T follicular helper cell (primary cell): ENCODE measurements at places on chromosomes 3 and 15.

DNA sequence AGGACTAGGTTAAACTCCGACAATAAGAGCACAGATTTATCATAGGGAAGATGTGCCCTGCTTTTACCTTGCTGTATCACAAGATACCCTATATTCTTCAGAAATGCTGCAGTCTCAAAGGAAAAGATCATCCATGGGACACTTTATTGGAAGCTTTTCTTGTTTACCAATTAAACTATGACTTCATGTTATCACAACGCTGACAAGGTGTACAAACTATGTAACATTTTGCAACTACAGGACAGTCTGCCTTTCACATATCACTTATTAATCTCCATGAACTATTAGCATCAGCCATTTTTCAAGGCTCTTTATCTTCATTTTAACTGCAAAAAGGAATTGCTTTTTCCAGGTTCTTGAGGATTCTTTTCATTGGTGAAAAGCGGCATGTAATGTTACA lies 34.0 kb downstream of the CBLB start:
- no peak for DNase-seq

GRCh38 chr15:46129145-46129544 lies 494.3 kb downstream of the SQOR start:
- no peak for DNase-seq

DNA sequence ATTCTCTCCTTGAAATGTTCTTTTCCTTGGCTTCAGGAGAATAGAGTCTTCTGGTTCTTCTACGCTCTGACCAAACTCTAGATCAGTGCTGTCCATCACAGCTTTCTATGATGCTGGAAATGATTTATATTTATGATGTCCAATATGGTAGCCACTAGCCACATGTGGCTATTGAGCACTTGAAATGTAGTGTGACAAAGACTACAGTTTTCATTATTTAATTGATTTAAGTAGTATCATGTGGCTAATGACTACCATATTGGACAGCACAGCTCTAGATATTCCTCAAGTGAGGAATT lies 2.9 kb downstream of the LNP1 start:
- DNase-seq, result no peak

DNA sequence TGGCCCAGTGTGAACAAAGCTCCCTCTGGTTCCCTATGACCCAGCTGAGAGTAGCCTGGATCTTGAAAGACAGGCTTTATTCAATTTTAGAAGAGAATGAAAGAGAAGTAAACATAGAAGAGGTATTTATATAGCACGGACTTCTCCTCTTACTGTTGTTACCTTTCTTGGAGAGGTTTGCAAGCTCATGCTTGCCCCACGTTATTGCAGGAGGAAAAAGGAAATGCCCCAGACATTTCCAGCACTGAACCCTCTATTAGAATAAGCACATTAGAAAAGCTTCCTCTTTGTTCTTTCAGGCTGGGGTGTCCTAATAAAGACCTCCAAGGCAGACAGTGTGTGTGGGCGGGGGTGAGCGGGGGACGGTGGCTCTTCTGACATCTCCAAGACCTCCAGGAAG lies 98.7 kb upstream of the AGBL1 start:
- no peak for DNase-seq

- DNase-seq, result no peak
Measured at GRCh38 chr15:61035311-61035710, 193.8 kb downstream of the RORA start.

DNA sequence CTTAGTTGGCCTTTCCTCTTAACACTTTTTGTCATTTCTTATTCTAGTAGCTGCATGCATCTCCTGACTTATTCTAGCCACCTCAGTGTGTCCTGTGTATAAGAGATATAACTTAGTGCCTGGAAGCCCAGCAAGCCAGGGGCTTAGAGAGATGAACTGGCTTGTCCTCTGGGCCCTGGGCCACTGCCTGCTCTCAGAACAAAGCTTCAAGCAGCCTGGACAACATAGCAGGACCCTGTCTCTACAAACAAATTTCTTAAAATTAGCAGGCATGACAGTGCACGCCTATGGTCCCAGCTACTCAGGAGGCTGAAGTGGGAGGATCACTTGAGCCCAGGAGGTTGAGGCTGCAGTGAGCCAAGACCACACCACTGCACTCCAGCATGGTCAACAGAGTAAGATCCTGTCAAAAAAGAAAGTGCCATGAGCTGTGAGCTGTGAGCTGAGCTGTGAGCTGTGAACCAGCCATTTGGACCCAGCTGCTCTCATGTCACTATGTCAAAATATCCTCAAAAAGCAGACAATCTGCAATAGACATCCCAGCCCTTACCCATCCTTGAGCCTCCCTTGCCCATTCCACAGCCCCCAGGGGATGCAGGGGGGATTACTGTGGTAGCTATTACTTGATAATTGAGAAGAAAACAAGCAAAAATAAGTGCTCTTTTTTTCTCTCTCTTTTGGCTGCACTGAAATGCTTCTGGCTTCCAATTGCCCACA lies 174.5 kb downstream of the OPA1 start:
- DNase-seq, result no peak
